IPS DF 6.9 (cell line): ENCODE measurements at places on chromosomes 1 and 21.

DNA sequence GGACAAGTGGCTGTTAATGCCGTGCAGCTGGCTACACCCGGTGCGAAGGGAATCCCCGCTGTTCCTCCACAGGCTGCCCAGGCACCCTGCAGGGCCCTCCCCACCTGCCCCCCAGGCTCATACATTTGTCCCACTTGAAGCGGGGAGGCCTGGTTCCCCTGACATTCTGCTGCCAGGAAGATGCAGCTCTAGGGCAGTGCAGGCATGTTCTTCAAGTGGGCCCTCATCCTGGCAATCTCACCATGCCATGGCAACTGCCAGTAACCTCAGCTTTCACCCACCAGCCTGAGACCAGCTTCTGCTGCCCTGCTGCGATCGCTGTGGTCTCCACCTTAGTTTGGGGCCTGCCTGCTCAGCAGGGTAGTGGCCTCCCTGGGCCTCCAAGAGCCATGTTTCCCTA is 151.9 kb upstream of the COL6A1 start:
- no peak for DNase-seq

GRCh38 chr1:174829990-174830389 is 169.8 kb upstream of the CACYBP start:
- no peak for DNase-seq

- DNase-seq = no peak
Observed at GRCh38 chr1:15329104-15329820, 80.4 kb upstream of the EFHD2 start.

GRCh38 chr1:226737819-226738420 is 1.2 kb downstream of the ITPKB start:
- DNase-seq = no peak

DNA sequence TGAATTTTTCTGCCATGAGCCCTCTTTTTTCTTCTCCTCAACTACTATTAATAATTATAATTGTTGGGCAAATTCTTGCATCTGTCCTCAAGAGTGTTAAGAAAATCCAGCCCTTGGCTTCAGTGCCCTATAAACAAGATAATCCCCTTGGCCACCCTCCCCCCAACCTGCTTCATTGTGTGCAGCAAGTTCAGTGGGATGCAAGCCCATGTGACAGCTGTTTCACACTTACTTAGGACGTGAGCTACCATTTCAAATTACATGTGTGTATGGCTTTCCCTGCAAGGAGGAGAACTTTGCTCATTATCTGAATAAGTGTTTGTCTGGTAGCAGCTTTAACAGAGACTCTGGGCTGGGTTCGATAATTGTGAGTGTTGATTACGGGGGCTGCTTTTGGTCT is 276.2 kb downstream of the CACNA1E start:
- DNase-seq = no peak

DNA sequence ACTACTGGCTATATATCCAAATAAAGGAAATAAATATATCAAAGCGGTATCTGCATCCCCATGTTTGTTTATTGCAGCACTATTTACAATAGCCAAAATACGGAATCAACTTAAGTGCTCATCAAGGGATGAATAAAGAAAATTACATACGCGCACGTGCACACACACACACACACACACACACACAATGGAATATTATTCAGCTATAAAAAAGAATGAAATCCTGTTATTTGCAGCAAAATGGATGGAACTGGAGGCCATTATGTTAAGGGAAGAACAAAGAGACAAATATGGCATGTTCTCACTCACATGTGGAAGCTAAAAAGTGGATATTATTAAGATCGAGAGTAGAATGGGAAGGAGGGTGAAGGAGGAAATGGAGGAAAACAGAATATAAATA is 20.2 kb downstream of the COPA start:
- no peak for DNase-seq

GRCh38 chr1:117146575-117147340 is 25.2 kb upstream of the TRIM45 start:
- no peak for DNase-seq

- DNase-seq = no peak
Observed at GRCh38 chr21:35227786-35228185, 178.7 kb upstream of the RUNX1 start.

- DNase-seq = no peak
Observed at GRCh38 chr1:59025898-59026426, 242.1 kb upstream of the JUN start.

DNA sequence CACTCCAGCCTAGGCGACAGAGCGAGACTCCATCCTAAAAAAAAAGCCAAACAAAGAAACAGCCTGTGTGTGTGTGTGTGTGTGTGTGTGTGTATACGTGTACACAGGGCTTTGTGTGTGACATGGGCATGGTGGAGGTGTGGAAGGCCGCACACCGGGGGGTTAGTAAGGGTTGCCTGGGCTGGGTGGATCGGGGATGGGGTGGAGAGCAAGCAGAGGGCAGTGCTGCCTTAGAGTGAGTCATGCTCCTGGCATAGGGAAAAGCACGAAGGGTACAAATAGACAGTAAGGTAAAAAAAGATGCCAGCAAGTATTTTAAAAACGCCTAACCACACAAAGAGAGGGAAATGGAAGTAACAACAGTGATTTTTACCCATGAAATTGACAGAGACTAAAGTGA is 6.2 kb downstream of the PRMT2 start:
- DNase-seq = no peak
